Upper lobe of right lung (tissue), 1 donor: ENCODE measurements at places on chromosomes 7 and 10.

GRCh38 chr10:35208949-35209613 is 82.4 kb downstream of the CREM start:
- no peak for DNase-seq

GRCh38 chr7:191981-192649 is at the start of gene FAM20C:
Gene FAM20C (plus strand): TSS chr7:192571. CDS start chr7:193200, 629 bp downstream.
- DNase-seq: peak; percentile 95

DNA sequence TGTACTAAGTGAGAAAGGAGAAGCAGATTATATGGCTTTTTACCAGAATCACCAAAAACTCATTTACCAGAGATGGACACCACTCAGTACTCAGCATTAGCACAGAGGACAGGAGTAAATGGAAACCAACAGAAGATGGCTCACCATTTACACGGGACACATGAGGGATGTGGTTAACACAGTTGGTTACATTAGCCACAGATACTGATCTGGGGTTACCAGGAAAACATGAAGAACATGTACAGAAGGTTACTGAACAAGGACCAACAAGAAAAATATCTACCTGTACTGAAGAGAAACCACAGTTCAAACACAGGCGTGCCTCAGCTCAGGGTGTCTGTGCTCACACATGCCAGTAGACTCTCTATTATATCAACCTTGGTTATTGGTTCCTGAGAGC is 1285.8 kb upstream of the SORCS1 start:
- DNase-seq: no peak

DNA sequence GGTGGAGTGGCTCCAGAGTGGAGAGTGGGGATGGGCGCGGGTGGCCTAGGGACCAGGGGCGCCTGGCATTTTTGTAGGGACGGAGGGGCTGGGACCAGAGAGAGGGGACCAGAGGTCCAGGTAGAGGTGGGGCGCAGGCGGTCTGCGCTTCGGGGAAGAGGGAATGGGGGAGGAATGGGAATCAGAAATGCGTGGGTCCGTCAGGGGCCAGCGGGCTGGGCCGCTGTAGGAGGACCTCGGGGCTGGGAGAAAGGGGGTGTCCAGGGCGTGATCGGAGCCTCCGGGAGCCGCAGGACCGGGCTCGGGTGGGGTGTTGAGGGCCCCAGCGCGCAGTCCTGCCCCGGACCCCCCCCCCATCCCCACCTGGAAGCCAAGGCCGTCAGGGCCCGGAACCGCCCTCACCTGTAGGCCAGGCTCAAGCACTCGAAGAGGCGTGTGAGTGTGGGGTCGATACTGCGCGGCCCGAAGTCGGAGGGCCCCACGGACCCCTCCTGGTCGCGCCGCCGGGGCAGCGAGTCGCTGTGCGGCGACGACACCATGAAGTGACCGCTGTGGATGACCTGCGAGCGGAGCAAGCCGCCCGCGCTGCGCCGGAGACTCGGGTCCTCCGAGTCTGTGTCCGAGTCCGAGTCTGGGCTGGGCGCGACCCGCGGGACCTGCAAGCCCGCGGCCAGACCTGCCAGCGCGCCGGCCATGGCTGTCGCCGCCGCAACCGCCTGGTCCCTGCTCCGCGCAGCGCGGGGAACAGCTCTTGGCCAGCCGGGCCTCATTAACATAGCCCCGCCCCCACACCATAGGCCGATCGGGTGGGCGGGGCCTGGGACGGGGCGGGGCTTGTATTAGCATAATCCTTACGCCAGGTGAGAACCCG is at the start of gene MLXIPL:
TSS of gene MLXIPL (minus strand) at position 725 of the 871 bp plus-strand sequence. CDS start at position 695, 30 bp downstream.
- DNase-seq: peak; percentile 94

DNA sequence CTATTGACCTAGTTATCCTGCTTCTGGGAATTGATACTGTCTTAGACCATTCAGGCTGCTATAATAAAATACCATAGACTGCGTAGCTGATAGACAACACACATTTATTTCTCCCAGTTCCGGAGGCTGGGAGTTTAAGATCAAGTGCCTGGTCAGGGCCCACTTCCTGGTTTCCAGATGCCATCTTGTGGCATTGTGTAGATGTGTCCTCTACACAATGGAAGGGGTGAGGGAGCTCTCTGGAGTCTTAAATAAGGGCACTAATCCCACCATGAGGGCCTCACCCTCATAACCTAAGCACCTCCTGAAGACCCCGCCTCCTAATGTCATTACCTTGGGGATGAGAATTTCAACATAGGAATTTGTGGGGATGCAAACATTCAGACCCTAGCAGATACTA is 62.4 kb downstream of the SLC35B4 start:
- DNase-seq: no peak
